Activated CD4-positive, alpha-beta T cell treated with anti-CD3 and anti-CD28 coated beads, Interleukin-2, amount 10 ng/mL, durations not matched to agents 7 days and 5 days (primary cell): ENCODE measurements at places on chromosomes 13 and 19. TPM values are rescaled to one million over a fixed set of nuclear protein-coding genes. Genes with fewer than 3 reads are reported as not detected.

The IFNL3 gene
- not detected for total RNA-seq

The PRKD2 gene
- 178 TPM for total RNA-seq

The B3GNT8 gene
- total RNA-seq: 2.2 TPM

- DNase-seq: no peak
Measured at GRCh38 chr19:3954107-3954506, 16.8 kb downstream of the DAPK3 start.

DNA sequence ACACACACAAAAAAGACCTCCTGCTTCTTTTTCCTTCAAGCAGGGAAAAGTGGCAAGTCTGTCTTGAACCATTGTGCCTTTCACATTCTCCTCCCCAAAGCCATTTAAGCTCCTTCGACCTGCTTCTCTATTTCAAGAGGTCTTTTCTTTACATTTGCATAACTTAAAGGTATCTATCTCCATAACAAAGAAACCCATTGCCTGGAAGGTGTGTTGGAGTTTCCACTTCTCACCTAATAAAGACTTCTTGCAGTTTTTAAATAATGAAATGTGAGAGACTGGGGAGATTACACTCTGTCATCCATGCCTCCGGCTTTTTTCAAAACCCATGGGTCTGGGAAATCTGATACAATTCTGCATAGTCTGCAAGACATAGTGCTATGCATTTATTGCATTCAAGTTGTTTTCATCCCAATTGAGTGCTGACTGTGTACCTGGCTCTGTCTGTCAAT is 41.8 kb upstream of the NBEA start:
- no peak for DNase-seq
